Activated CD4-positive, CD25-positive, alpha-beta regulatory T cell (primary cell): ENCODE measurements at places on chromosomes 7 and 10.

GRCh38 chr7:97078023-97078969, 39.2 kb upstream of the SDHAF3 start:
- no peak for DNase-seq

DNA sequence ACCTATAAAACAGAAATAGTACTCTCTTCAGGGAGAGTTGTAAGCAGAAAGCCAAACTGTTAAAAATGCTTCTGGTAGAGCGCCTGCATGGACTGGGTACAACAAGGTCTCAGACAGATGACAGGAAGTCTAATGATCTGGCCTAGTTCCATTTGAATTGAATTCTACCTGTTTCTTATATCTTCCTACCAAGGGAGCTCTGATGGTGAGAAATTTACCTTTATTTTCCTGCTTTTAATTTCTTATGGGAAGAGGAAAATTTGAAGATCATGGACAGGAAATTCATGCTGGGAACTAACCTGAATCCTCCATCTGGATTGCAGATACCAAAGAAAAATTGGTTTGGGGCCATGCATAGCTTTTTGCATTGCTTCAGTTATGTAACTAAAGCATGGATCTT, 63.3 kb downstream of the BMPER start:
- no peak for DNase-seq

DNA sequence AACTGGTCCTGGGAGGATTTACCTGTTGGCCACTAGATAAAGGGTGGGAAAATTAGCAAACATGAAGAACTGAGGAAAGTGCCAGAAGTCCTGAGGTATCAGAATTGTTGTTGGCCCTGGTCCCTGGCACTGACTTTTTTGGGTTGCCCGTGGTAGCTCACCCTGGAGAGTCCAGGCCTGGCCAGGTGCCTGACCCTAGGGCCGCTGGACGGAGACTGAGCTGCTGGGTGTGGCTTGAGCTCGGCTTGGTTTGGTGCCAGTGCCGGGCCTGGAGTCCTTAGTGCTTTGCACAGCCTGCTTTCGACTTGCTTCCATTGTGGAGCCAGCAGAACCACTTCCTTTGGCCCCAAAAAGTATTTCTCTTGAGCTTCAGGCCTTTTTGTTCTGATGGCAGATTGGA, 12.9 kb downstream of the MDH2 start:
- DNase-seq, result no peak

- no peak for DNase-seq
These were observed 8.1 kb downstream of the CNPY1 start for GRCh38 chr7:155538293-155538692.

- no peak for DNase-seq
These were observed 149.8 kb downstream of the XPNPEP1 start for GRCh38 chr10:109773288-109774120.

DNA sequence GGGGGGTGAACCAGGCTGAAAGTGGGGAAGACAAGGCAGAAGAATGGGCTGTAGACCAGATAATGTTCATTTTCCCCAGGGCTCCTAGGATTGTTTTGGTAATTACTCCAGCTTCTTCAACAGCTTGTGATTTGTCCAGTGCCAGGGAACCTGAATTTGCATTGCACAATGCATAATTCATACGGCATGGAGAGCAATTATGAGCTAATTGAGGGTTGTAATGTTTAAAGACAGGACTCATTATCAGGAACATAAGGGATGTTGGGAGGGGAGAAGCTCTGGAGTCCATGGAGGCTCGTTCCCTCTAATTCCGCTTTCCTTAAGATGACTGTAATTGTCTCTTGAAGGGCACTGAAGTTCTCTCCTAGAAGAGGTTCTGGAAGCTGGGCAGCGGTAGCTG, 405.0 kb upstream of the ZMIZ1 start:
- no peak for DNase-seq

DNA sequence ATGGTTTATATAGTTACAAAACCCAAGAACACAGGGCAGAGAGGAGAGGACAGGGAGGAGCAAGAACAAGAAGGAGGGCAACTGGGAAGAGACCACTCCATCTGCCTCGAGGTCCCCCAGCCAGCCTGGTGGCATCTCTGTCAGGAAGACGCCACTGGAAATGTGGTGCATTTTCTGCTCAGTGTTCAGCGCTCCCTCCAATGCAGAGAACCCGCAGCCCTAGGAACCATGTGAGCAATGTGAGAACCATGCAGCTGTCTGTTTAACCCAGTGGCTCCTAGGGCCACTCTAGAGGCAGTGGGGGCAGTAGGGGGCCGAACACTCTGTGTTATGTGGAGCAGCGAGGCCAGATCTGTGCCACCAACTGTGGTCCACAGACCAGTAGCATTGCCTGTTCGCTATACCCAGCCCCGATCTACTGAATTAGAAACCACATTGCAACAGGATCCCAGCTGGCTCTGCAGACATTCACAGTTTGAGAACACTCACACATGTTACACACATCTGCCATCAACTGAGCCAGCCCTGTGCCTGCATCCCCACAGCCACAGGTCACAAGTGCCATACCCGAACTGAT, 110.2 kb downstream of the CPXM2 start:
- DNase-seq, result no peak

DNA sequence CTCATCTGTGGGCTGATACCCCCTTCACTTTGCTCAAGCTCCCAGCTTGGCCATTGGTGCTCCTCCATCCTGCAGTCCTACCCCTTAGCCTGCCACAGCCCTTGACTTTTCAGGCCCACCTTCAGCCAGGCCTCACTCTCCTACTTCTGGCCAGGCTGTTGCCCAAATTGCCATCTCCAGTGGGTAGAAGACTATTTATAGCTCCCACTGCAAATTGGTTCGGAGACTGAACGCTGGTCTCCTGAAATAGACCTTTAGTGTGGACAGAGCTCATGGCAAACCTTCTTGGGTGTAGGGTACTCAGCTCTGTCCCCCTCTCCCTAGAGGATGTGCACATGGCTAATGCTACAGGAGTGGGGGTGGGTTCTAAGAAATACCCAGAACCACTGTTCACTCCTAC, 697.8 kb downstream of the LRMDA start:
- no peak for DNase-seq

GRCh38 chr10:85600744-85601081, 765.9 kb downstream of the GRID1 start:
- DNase-seq, result no peak

DNA sequence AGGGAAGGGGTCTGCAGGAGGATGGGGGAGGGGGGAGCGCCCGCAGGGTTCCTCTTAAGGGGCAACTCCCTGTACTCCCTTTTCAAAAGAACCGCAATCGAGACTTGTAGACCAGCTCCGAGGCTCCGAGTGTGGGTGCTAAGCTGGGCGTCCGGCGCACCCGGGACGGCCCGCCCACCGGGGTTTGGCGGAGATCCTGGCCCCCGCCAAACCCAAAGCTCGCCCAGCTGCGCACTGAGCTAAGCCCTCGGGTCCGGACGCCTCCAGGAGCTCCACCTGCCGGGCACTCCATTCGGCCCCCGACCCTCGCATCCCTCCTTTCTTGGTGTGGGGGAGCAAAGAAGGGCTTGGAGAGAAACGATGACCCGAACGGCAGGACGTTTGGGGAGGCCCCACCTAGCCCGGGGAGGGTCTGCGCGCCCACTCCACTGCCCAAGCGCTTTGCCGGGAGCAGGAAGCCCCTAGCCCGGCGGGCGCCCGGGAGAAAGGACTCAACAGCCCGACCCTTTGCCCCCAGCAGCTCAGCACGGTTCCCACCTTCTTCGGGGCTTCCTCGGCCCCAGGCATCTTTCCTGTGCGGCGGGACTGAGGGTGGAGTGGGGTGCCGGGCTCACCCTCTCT, 651 bp downstream of the AFAP1L2 start:
- no peak for DNase-seq

GRCh38 chr10:99850021-99850766, 67.8 kb downstream of the ABCC2 start:
- DNase-seq, result no peak
